ENCODE measurements at places on chromosomes 5 and 9.

DNA sequence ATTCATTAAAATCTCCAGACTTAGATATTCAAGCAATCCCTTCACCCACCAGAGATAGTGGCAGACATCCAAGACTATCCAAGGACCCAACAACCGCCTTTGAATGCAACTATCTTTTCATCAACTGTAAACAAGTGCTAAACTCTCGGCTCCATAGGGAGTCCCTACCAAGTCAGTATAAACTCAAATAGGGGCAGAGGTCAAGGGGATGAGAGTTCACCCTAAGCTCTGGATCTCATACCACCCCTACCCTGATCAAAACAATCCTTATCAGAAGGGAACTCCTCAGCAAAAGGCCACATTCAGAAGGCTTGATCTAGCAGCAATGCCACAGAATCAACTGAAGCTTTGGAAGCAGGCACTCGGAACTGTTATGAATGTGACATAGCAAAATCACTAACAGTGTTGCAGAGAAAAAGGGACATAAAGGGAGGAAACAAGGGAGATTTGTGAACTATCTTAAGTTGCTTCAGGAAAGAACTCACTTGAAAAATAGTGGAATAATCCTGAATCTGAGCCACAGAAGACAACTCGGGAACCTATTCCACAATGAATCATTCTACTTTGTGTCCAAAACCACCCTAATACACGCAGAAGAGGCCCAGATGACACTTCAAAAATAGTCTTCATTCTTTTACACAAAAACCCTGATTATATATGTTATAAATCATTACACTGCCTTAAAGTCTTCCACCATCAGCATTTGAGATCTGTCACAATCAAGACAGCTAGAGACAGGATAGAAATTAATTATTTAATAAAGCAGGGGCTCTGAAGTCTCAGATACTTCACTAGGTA lies 49.8 kb downstream of the NR6A1 start:
- DNase-seq, result no peak

GRCh38 chr9:113536483-113537228 lies 73.1 kb downstream of the RGS3 start:
- DNase-seq, result no peak

DNA sequence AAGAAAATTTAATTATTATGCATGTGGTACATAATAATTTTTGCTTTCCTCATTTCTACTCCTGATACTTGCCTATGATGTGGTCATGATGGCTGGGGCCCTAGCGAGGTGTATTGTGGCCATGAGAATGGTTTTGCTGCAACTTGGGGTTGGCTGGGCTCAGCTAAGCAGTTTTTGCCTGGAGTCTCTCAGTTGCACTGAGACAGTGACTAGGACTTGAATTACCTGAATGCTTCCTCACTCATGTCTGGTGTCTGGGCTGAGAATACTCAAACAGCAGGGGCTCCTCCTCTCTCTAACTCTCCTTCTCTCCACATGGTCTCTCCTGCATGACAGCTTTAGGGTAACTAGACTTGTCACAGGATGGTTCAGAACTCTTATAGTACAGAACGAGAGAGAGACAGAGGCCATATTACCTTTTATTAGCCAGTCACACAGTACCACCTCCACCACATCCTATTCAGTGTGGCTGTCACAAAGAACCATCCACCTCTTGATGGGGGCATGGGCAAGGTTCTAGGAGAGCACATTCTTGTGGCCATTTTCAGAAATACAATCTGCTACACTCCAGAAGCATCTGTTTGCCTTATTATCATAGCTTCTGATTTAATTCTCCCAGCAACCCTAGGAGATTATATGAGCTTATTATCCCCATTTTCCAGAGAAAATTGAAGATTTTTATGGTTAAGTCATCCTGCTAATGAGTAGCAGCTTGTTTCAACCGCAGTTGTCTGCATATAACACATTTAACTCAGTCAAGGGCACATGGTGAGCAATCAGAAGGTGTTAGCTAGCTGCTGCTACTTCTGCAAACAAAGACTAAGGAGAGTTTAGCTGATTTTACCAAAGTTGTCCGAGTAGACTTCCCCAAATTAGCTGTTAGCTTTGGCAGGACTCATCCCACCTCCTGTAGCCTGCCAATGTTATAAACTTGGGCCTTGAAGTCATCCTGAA lies 245.1 kb downstream of the DOCK8 start:
- no peak for DNase-seq

- DNase-seq, result no peak
These were observed 252.6 kb downstream of the ADAMTSL1 start for GRCh38 chr9:18726546-18726945.

- peak; percentile 80 for DNase-seq
These were observed 2.9 kb downstream of the NR4A3 start for GRCh38 chr9:99824378-99825171.

DNA sequence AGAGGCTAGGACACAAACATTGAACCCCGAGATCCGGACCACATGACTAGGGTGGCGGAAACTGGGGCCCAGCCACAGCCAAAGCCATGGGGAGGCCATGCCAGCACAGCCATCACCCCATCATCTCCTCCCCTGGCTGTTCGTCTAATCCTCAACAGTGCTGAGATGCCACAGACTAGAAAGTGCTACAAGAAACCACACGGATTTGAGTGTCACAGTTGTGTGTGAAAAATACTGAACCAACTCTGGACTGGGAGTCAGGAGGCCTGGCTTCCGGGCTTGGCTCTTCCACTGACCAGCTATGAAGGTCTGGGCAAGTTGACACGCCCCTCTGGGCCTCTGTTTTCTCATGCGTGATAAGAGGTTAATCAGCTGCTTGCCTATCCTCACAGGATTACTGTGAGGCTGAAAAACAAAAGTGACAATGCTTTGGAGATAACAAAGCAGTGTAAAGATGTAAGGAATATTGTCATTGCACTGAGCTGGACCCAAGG lies 38.8 kb upstream of the SHB start:
- no peak for DNase-seq

GRCh38 chr9:112856843-112857242 lies 33.8 kb downstream of the SLC46A2 start:
- no peak for DNase-seq

DNA sequence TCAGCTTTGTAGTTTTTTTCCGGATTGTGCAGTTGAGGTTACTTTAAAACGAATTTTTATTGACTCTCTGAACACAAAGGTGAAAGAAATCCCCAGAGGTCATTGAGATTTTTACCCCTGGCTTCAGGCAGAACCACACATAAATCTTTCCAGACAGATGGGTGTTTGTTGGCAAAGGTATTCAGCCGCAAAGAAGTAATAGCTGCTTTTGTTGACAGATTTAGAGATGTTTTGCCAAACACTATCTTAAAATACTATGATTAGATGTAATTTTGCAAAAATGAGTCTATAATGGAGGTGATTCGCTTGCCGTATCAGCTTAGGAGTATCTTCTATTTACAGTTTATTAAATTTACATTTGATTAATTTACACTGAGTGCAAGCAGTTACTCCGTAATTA lies 418.3 kb upstream of the CLINT1 start:
- no peak for DNase-seq

DNA sequence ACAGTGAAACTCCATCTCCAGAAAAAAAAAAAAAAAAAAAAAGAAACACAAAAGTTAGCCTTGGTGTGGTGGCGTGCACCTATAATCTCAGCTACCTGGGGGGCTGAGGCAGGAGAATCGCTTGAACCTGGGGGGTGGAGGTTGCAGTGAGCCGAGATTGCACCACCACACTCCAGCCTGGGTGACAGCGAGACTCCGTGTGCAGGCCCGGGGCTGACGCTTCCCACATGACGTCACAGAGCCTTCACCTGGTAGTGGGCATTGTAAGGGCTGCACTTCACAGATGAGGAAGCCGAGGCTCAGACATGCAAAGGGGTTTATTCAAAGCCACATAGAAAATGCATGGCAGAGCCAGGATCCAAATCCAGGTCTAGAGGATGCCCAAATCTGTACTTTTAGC lies 114.2 kb downstream of the GAPVD1 start:
- DNase-seq, result no peak

GRCh38 chr5:143026380-143026779 lies 256.2 kb downstream of the ARHGAP26 start:
- DNase-seq, result no peak

DNA sequence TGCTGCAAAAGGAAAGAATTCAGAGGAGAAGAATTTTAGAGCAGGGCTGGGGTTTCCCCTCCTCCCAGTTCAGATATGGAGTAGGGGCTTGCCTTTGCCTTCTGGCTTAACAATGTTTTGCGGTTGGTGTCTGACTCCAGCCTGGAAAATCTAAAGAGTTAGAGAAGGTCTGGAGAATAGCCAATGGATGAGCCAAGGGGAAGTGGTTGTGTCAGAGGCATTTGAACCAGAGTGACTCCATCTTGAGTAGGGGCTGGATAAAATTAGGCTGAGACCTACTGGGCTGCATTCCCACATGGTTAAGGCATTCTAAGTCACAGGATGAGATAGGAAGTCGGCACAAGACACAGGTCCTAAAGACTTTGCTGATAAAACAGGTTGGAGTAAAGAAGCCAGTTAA lies 133.7 kb downstream of the DIRAS2 start:
- no peak for DNase-seq

GRCh38 chr9:22084336-22085035 lies 75.4 kb upstream of the CDKN2B start:
- no peak for DNase-seq

- DNase-seq, result peak; percentile 65
These were observed 41.1 kb upstream of the NEK6 start for GRCh38 chr9:124216474-124217176.

DNA sequence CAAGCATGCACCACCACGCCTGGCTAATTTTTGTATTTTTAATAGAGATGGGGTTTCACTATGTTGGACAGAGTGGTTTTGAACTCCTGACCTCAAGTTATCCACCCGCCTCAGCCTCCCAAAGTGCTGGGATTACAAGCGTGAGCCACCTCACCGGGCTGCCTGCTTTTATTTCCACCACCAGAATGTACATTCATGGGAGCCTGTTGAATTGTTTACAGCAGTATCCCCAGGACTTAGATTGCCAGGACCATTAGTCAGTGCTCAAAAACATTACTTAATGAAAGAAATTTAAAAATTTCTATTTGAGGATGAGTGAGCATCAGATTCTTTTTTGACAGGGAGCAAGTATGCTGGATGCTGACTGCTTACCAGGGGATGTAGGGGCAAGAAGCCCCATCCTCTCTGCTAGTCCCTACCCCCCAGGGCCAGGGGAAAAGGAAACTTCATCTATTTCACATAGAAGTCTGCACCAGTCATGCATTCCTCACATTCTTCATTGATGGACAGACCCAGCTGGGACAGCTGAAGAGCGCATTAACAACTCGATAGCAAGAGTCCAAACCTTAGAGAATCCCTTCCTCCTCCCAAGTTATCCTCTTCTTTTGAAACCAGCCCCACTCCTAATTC lies 10.3 kb upstream of the RGMB start:
- no peak for DNase-seq

DNA sequence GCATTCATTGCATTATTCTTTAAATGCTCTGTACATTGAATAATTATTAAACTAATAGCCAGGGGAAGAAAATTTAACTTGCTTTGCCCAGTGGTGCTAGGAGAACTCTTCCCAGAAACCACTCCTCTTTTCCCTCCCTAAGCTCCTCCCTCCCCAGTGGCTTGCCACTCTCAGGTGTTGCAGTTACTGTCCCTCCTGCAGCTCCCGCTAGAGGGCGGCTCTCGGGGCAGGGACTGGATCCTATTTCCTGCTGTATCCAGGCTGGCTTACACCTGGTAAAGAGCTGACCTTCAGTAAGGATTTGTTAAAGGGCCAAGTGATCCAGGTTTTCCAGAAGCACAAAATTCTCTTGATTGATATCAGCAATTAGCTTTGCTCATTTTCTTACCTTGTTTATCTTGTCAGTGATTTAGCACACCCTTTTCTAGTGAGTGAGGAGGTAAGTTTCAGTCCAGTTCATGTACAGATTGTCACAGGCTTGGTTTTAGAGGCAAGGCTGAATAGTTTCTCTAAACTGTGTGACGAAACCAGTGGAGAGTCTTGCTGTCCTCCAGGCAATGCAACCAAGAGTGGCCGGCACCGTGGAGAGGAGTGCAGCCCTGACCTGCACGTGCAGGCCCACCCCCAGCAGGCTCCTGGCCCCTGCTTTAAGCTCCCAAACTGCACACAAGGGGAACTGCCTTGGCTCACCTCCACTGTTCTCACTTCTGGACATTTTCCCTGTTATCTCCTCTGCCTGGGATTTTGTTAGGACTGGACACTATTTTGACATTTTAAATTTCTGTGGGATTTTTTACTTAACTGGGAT lies 423.8 kb downstream of the SPOCK1 start:
- DNase-seq, result no peak

GRCh38 chr5:63961598-63962161 lies 565 bp downstream of the HTR1A start:
- no peak for DNase-seq

- DNase-seq, result no peak
These were observed 1.0 kb downstream of the KLF9 start for GRCh38 chr9:70413464-70413798.

- DNase-seq, result no peak
These were observed 727 bp downstream of the TRIM7 start for GRCh38 chr5:181204113-181204825.

- no peak for DNase-seq
These were observed 185.6 kb upstream of the NR3C1 start for GRCh38 chr5:143588933-143589662.

DNA sequence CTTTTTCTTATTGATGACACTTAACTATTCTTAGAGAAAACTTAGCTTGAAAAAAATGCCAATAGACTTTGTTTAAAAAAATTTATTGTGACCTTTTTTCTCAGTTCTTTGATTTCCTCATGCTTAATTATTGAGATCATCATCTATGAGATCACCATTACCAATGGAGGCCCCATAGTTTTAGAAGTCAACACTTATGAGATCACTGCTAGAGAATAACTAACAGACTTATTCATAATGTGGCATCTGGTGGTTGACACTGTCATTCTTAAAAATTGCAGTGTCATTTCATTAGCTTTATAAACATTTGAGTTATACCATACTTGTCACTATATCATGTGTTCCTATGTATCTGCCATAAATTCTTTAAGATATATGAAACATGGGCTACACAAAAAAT lies 14.9 kb upstream of the FEM1C start:
- DNase-seq, result no peak

GRCh38 chr9:89256642-89257041 lies 54.4 kb upstream of the CKS2 start:
- no peak for DNase-seq

GRCh38 chr5:362978-363765 lies 41.7 kb downstream of the AHRR start:
- DNase-seq, result no peak

- DNase-seq, result no peak
These were observed 142.0 kb downstream of the ZCCHC7 start for GRCh38 chr9:37262410-37262809.

DNA sequence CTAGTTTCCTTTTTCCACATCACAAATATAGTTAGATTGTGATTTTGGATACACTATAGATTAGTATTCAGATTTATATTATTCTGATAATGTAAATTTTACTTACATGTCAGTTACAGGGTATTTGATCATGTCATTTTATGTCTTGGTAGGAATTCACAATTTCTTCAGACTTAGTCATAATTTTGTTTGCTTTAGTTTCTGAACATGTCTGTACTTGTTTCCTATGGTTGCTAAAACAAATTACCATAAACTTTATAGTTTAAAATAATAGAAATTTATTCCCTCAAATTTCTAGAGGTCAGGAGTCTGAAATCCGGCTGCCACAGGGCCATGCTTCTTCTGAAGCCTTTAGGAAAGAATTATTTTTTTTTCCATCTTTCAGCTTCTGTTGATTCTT lies 1817.2 kb upstream of the CDH9 start:
- DNase-seq, result no peak

Data from memory B cell (primary cell).